ENCODE measurements at places on chromosomes 7 and 10.

GRCh38 chr7:96701258-96701657 is 8.4 kb downstream of the SEM1 start:
- DNase-seq = no peak

GRCh38 chr10:5325076-5325475 is 39.7 kb upstream of the UCN3 start:
- no peak for DNase-seq

GRCh38 chr7:50273870-50274269 is 30.6 kb upstream of the IKZF1 start:
- no peak for DNase-seq

DNA sequence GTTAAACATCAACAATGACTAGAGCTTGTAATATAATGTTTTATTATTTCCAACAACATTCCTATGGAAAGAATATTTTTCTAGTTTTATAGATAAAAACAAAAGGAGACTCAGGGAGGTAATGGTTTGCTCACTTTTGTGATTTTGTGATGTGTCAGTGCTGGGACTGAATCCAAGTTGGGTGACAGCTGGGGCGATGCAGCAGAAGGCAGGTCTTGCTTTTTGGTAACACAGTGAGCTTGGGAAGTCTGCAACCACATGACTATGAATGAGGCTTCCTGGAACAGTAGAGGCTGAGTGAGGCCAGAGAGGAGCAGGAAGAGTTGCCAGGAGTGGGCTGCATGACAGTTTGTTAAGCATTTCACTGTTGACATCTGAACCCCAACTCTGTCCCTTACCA is 4.9 kb upstream of the YKT6 start:
- DNase-seq = no peak

GRCh38 chr7:24948739-24949138 is 31.2 kb downstream of the OSBPL3 start:
- DNase-seq = no peak

GRCh38 chr7:73891178-73891885 is 30.4 kb downstream of the TMEM270 start:
- DNase-seq = no peak

DNA sequence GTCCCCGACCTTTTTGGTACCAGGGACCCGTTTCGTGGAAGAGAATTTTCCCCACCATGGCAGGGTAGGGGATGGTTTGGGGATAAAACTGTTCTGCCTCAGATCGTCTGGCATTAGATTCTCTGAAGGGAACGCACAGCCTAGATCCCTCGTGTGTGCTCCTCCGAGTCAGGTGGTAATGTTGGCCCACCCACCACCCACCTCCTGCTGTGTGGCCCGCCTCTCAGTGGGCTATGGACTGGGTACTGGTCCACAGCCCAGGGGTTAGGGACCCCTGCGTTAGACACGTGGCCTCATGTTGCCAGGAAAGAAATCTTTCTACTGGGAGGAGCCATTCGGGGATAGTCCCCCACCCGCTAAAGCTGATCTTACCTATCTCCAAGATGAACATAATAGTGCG is 27.0 kb downstream of the PFKFB3 start:
- DNase-seq = no peak

GRCh38 chr10:132939957-132940790 is 2.2 kb downstream of the CFAP46 start:
- DNase-seq = peak; percentile 89

- DNase-seq = no peak
Observed at GRCh38 chr10:106957823-106958588, 206.5 kb downstream of the SORCS1 start.

GRCh38 chr7:132783824-132784223 is 207.6 kb upstream of the PLXNA4 start:
- DNase-seq = no peak

DNA sequence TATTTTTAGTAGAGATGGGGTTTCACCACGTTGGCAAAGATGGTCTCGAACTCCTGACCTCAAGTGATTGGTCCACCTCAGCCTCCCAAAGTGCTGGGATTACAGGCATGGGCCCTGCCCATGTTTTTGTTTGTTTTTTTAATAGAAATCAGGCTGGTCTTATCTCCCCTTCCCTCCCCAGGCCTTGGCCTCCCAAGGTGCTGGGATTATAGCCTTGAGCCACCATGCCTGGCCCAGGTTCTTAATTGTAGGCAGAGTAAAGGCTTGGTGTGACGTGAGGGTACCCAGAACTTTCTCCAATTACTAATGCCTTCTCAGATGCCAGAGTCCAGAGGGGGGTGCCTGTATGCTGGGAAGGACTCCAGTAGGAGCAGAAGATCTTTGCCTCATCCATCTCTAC is 5.2 kb upstream of the MKRN1 start:
- no peak for DNase-seq

Data from AG20443 (cell line).